ENCODE measurements at places on chromosomes 7 and 10.

DNA sequence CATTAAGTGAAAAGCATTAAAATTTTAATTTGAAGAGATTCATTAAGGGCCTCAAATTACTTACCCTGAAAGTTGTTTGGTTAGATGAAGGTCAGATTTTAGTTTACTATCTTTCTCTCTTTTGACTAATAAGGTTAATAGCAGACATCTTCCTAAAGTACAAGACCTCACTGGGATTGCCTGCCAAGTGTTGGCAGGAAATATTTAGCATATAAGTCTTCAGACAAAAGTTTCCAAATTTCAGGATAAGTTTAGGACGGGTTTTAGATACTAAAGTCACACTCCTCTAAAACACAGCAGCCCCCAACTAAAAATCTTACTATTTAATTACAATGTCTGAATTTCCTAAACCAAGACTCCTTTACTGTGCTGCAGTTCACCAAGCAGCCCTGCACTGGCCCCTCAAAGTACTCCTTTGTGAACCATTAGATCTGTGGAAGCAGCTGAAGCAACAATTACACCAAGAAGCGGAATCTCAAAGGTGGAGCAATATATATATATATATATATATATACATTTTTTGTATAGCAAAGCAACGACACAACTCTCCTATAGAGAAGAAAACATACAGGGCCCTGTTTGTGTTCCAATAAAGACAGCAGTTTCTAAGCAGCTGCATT, 91.2 kb upstream of the KCNIP2 start:
- H3K36me3 ChIP-seq = no peaks in the 10 kb centered on the region
- DNase-seq = no peak
- H3K27me3 ChIP-seq = no peaks in the 10 kb centered on the region
- no peak overlapping the region for H3K4me3 ChIP-seq

- H3K27ac ChIP-seq = no peak overlapping the region
- H3K27me3 ChIP-seq = no peaks in the 10 kb centered on the region
- H3K36me3 ChIP-seq = peaks cover 71% of the 10 kb centered on the region
- no peak for DNase-seq
- no peaks in the 10 kb centered on the region for H3K4me1 ChIP-seq
Measured at GRCh38 chr7:92092210-92092609, 42.1 kb downstream of the CYP51A1 start.

DNA sequence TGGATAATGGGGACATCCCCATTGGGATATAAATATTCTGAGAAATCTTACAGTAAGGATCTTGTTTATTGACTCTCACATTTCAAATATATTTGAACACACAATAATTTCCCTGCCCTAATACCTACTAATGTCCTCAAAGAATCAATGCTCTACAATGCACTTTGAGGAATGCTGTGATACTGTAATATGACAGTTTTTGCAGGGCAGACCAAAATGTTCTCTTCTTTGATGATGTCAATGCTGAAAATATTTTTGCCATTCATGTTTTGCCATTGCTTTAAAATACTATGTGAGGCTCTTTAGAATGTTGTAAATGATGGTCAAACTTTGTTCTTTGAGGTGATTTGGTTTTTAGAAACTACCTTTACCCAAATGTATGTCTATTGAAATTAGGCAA, 594.1 kb downstream of the INHBA start:
- H3K4me3 ChIP-seq = no peak overlapping the region
- DNase-seq = no peak
- H3K4me1 ChIP-seq = no peaks in the 10 kb centered on the region
- no peaks in the 10 kb centered on the region for H3K36me3 ChIP-seq
- no peaks in the 10 kb centered on the region for H3K27me3 ChIP-seq
- no peak overlapping the region for H3K27ac ChIP-seq

GRCh38 chr10:116427671-116428070, at the start of gene PNLIPRP3:
TSS of gene PNLIPRP3 (plus strand) at chr10:116427847. CDS start at chr10:116428013, 166 bp downstream.
- no peak within 1 kb of the TSS for H3K4me3 ChIP-seq
- no peaks in the 10 kb centered on the region for H3K27me3 ChIP-seq
- no peak within 1 kb of the TSS for H3K27ac ChIP-seq
- no peak for DNase-seq
- no peaks in the 10 kb centered on the region for H3K36me3 ChIP-seq

GRCh38 chr10:89755374-89755773, 54.0 kb downstream of the KIF20B start:
- no peaks in the 10 kb centered on the region for H3K36me3 ChIP-seq
- no peaks in the 10 kb centered on the region for H3K27me3 ChIP-seq
- no peak overlapping the region for H3K27ac ChIP-seq

GRCh38 chr7:151060113-151060415, 675 bp downstream of the SLC4A2 start:
- peaks cover 4% of the 10 kb centered on the region for H3K36me3 ChIP-seq
- H3K27ac ChIP-seq = peak overlapping the region; percentile 89
- no peak for DNase-seq
- peaks cover 65% of the 10 kb centered on the region for H3K4me1 ChIP-seq
- peak overlapping the region; percentile 79 for H3K4me3 ChIP-seq

- no peak for DNase-seq
- no peaks in the 10 kb centered on the region for H3K36me3 ChIP-seq
- H3K27me3 ChIP-seq = no peaks in the 10 kb centered on the region
- no peak overlapping the region for H3K27ac ChIP-seq
- no peak overlapping the region for H3K4me3 ChIP-seq
Measured at GRCh38 chr7:114051871-114052331, 133.1 kb upstream of the PPP1R3A start.

GRCh38 chr7:5403442-5403841, 20.2 kb downstream of the TNRC18 start:
- DNase-seq = no peak
- H3K4me3 ChIP-seq = no peak overlapping the region
- H3K27me3 ChIP-seq = no peaks in the 10 kb centered on the region
- no peaks in the 10 kb centered on the region for H3K36me3 ChIP-seq
- H3K27ac ChIP-seq = no peak overlapping the region
- peaks cover 6% of the 10 kb centered on the region for H3K4me1 ChIP-seq

DNA sequence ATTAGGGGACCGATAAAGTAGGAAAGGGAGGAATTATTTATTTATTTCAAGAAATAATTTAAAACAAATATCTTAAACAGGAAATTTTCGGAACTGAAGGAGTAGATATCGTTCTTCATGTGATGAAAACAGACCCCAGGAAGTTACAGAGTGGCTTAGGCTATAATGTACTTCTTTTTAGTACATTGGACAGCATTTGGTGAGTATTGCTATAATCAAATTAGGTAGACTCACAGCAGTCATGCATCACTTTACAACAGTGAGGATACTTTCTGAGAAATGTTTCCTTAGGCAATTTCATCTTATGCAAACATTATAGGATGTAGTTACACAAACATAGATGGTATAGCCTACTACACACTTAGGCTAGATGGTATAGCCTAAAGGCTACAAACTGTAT, 33.0 kb downstream of the FAM237B start:
- no peak overlapping the region for H3K4me3 ChIP-seq
- H3K36me3 ChIP-seq = no peaks in the 10 kb centered on the region
- no peaks in the 10 kb centered on the region for H3K4me1 ChIP-seq
- DNase-seq = no peak

DNA sequence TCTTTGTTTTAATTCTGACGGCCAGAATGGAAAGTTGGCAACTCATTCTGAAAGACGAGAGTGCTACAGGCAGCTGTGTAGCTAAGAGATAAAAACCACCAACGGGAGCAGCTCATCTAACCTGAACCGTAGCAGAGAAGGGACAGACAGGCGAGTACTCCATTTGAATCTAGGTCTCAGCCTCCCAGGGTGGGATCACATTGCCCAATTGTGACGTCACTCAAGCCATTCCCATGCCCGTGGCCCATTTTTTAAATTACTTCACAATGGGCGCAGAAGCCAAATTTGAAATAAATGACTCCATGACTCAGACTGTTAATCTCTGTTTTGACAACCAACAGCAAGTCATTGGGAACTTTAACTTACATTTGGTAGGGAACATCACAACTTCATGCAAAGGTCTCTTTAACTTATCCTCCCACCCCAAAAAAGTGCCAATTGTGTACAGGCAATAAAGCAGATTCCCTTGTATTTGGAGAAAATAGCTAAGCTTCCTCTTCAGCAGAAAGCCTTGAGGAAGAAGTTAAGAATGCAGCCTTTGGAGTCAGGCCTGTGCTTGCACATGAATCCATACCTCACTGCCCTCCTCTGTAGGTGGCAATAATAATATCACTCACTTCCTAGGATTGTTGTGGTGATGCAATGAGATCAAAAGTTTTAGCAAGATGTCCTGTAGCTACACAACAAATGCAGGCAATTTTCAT, 93.2 kb upstream of the KIF5B start:
- DNase-seq = no peak
- no peaks in the 10 kb centered on the region for H3K27me3 ChIP-seq
- H3K36me3 ChIP-seq = no peaks in the 10 kb centered on the region
- no peak overlapping the region for H3K27ac ChIP-seq
- no peaks in the 10 kb centered on the region for H3K4me1 ChIP-seq
- no peak overlapping the region for H3K4me3 ChIP-seq

DNA sequence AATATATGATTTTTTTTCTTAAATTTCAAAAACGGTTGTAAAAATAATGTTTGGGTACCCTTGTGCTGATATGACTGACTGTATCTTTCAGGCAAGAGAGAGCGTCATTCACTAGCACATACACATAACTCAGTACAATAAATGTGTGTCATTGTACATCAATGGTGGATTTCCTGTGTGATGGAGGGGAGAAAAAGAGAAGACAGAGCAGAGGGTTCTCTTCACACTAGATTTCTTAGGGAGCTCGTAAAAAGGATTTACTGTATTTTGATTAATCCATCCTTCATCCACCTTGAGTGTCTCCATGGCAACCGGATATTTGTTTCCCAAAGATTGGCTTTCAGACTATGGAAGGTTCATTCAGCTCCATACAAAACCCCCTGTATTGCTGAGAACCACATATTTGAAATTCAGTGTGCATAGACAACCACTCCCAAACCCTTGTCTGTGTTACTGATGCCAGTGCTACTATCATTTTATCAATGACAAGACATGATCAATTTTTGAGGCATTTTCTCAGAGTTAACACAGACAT, 150.6 kb downstream of the AKR1D1 start:
- H3K4me3 ChIP-seq = no peak overlapping the region
- H3K4me1 ChIP-seq = no peaks in the 10 kb centered on the region
- no peak for DNase-seq
- H3K27ac ChIP-seq = no peak overlapping the region
- H3K36me3 ChIP-seq = no peaks in the 10 kb centered on the region
- H3K27me3 ChIP-seq = no peaks in the 10 kb centered on the region

- peak overlapping the region; percentile 67 for H3K27ac ChIP-seq
- H3K36me3 ChIP-seq = no peaks in the 10 kb centered on the region
- H3K4me3 ChIP-seq = peak overlapping the region; percentile 57
- peaks cover 4% of the 10 kb centered on the region for H3K4me1 ChIP-seq
- no peaks in the 10 kb centered on the region for H3K27me3 ChIP-seq
Measured at GRCh38 chr7:149321978-149322541, 60.1 kb downstream of the ZNF783 start.

- H3K27ac ChIP-seq = no peak overlapping the region
- DNase-seq = no peak
- no peak overlapping the region for H3K4me3 ChIP-seq
- H3K4me1 ChIP-seq = no peaks in the 10 kb centered on the region
- no peaks in the 10 kb centered on the region for H3K36me3 ChIP-seq
Measured at GRCh38 chr10:80964955-80965614, 427.4 kb downstream of the SH2D4B start.

- H3K36me3 ChIP-seq = no peaks in the 10 kb centered on the region
- no peaks in the 10 kb centered on the region for H3K4me1 ChIP-seq
- no peak overlapping the region for H3K4me3 ChIP-seq
- H3K27ac ChIP-seq = no peak overlapping the region
- DNase-seq = no peak
Measured at GRCh38 chr7:39102234-39102633, 124.5 kb downstream of the POU6F2 start.

GRCh38 chr7:145665499-145666258, 450.9 kb upstream of the CNTNAP2 start:
- no peaks in the 10 kb centered on the region for H3K4me1 ChIP-seq
- no peaks in the 10 kb centered on the region for H3K36me3 ChIP-seq
- H3K27ac ChIP-seq = no peak overlapping the region
- no peak overlapping the region for H3K4me3 ChIP-seq
- DNase-seq = no peak

- no peak overlapping the region for H3K27ac ChIP-seq
- H3K27me3 ChIP-seq = no peaks in the 10 kb centered on the region
Measured at GRCh38 chr7:135499818-135500217, 10.1 kb downstream of the CNOT4 start.

- no peak for DNase-seq
- peaks cover 19% of the 10 kb centered on the region for H3K36me3 ChIP-seq
- no peak overlapping the region for H3K27ac ChIP-seq
- no peaks in the 10 kb centered on the region for H3K4me1 ChIP-seq
- H3K27me3 ChIP-seq = no peaks in the 10 kb centered on the region
- no peak overlapping the region for H3K4me3 ChIP-seq
Measured at GRCh38 chr10:26527018-26527417, 88.9 kb downstream of the APBB1IP start.

DNA sequence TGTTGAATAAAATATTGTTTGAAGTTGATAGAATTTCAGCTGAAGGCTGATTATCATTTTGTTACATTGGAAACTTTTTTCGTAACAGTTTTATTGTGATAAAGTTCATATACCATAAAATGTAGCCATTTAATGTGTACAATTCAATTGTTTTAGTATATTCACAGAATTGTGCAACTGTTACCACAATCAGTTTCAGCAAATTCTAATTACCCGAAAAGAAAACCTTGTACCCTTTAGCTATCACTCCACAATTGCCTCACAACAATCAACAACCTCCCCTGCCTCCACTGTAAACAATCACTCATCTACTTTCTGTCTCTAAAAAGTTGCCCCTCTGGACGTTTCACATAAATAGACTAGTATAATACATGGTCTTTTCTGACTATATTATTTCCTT, 179.7 kb upstream of the BET1 start:
- no peaks in the 10 kb centered on the region for H3K4me1 ChIP-seq
- no peaks in the 10 kb centered on the region for H3K27me3 ChIP-seq
- no peak overlapping the region for H3K27ac ChIP-seq
- no peaks in the 10 kb centered on the region for H3K36me3 ChIP-seq
- no peak overlapping the region for H3K4me3 ChIP-seq
- DNase-seq = no peak

DNA sequence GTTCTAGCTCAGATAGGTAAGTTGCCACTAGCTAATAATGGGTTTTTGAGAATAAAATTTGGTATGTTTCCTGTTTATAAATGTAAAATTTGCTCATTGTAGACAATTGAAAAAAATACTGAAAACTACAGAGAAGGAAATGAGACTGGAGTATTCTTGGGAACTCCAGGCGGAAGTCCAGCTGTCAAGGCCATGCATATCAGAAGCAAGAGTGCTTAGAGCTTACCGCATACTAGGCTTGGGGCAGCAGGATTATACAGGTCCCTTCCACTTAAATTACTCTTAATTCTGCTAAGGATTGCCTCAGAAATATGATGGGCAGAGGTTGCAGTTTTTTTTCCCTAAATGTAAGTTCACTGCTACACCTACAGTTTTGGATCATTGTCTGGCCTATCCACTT, 26.6 kb downstream of the UMAD1 start:
- H3K4me1 ChIP-seq = no peaks in the 10 kb centered on the region
- H3K27me3 ChIP-seq = no peaks in the 10 kb centered on the region
- no peaks in the 10 kb centered on the region for H3K36me3 ChIP-seq
- no peak overlapping the region for H3K27ac ChIP-seq

GRCh38 chr7:12754179-12754578, 66.7 kb downstream of the ARL4A start:
- H3K36me3 ChIP-seq = no peaks in the 10 kb centered on the region
- H3K27ac ChIP-seq = no peak overlapping the region
- no peak overlapping the region for H3K4me3 ChIP-seq
- no peaks in the 10 kb centered on the region for H3K4me1 ChIP-seq

- H3K36me3 ChIP-seq = no peaks in the 10 kb centered on the region
- no peaks in the 10 kb centered on the region for H3K4me1 ChIP-seq
- H3K27ac ChIP-seq = no peak overlapping the region
- H3K27me3 ChIP-seq = no peaks in the 10 kb centered on the region
Measured at GRCh38 chr7:110808361-110808760, 282.6 kb upstream of the LRRN3 start.
